T-cell (primary cell): ENCODE measurements at places on chromosomes 6 and 20.

DNA sequence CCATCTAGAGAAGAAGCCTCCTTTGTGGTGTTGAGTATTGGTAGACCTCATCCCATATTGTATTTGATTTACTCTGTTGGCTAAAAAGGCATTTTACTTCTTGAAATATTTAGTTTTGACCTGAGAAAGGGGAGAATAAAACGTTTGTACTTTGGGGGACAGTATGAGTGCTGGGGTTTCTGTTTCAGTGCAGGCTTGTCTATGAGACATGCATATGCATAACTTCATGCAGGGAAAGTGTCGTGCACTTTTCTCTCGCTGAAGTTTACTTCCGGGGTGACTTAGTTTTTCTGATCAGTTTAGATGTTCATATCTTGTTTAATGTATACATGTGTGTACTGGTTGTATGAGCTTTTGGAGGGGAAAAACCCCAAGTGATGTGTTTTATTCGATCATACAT, 59.5 kb downstream of the UTRN start:
- H3K27ac ChIP-seq: peak overlapping the region; percentile 79
- DNase-seq: no peak
- no peaks in the 10 kb centered on the region for H3K36me3 ChIP-seq
- no peaks in the 10 kb centered on the region for H3K27me3 ChIP-seq
- H3K4me3 ChIP-seq: peak overlapping the region; percentile 57

GRCh38 chr6:112457886-112458285, 110.8 kb downstream of the RFPL4B start:
- no peak for DNase-seq
- H3K4me3 ChIP-seq: no peak overlapping the region
- no peaks in the 10 kb centered on the region for H3K36me3 ChIP-seq
- H3K27ac ChIP-seq: no peak overlapping the region
- no peaks in the 10 kb centered on the region for H3K27me3 ChIP-seq
- no peaks in the 10 kb centered on the region for H3K4me1 ChIP-seq

DNA sequence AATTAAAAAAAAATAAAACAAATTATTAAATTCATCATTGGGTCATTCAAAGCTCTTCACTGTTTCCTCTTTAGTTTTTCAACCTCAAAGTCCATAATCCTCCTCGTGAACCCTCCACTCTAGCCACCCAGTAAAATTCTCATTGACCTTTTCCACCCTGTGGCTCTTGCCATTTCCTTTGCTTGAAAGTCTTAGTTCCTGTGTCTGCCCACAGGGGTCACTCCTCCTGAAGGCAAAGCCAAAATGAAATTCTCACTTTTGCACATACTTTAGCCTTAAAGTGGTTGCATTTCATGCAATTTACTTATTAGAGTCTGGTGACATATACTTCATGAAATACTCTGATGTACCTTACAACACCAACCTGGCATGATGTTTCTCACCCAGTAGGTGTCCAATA, 263.7 kb downstream of the BMP2 start:
- no peaks in the 10 kb centered on the region for H3K27me3 ChIP-seq
- no peak for DNase-seq

DNA sequence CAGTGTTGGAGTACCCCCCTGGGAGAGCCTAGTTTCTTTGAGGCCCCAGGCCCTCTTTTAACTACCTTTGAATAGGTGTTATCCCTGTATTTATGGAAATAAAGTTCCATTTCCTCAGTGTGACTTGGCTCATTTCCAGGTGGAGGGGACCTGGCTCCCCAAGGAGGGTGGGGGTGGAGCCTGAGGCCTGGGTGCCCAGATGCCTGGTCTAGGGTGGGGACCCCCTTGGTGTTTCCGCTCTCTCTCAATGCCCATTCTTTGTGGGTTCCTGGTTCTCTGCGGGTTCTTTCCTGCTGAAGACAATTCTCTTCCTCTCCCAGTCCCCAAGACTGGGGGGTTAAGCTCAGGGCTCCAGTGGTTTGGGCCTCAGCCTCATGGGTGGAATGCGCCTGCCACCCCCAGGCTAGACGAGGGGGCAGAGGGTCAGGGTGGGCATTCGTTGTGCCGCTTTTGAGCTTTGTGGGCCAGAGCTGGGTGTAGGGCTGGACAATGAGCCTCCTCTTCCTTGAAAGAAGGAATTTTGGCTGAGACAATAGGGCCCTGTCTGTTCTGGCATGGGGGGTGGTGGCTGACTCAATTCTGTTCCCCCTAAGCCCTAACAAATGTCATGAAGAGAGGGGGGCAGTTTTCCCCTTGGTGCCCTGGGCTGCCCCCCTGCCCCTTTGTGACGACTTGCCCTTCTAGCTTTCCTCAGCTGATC, 686 bp upstream of the EGFL8 start:
- no peak overlapping the region for H3K4me3 ChIP-seq
- H3K4me1 ChIP-seq: no peaks in the 10 kb centered on the region
- H3K27ac ChIP-seq: no peak overlapping the region

DNA sequence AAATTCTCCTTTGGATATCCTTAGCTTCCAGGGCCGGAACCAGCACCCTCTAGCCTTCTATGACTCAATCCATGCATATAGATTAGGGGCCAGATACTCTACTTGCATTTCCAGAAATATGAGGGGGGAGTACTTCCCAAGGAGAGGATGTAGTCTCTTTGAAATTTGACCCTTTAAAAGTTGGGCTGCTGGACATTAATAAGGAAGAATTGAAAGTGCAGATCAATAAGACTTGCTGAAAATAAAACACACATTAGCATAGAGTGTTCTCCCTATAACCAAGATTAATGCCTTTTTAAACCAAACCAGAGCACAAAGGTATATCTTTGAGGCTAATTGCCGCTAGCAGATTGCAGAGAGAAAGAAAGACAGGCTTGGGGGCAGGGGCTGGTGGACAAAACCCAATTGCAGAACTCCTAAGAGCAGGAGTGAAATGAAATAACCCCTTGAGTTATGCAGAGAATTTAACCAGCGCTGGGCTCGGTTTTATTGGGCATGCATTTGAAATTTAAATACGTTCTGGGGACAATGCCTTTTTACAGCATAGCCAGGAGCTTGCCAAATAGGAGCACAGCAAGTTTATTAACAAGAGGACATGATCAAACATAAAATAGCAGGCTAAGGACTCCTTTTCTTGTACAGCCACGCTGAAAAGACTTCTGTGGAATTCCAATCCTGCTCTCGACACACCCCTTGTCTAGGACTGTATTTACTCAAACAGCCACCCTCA, 108.2 kb upstream of the SALL4 start:
- no peaks in the 10 kb centered on the region for H3K4me1 ChIP-seq
- no peaks in the 10 kb centered on the region for H3K36me3 ChIP-seq
- H3K4me3 ChIP-seq: no peak overlapping the region
- DNase-seq: no peak
- H3K27ac ChIP-seq: no peak overlapping the region

DNA sequence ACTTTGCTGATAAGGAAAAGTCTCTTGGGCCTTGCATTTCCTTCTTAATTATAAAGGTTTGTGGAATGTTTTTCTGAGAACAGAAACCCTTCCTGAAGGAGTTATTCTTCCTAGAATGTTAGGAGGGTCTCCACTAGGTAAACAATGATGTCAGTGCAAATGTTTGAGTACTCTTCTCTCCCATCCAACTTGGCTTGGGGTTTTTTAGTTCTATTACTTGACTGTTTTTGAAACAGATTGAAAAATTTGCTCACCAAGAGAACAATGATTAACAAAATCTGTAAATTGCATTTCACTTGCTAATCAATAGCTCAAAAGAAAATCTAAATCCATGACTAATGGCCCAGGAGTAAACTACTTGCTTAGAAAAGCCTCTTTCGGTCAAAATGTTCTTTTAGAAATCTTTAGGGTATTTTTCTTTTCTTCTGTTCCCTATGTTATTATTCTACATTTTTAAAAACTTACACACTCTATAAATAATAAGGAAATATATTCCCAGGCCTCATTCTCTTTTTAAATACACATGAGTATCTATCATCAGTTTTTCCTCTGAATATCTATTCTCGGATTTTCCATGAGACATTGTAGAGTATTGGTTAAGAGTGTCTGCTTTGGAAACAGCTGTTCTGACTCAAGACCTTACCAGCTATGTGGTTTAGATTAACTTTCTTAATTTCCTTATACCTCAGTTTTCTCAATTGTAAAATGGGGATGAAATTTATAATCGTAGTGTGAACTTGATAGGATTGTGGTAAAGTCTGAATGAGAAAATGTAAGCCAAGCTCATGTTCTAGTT, 234.2 kb upstream of the CITED2 start:
- no peaks in the 10 kb centered on the region for H3K27me3 ChIP-seq
- H3K4me3 ChIP-seq: no peak overlapping the region
- H3K4me1 ChIP-seq: no peaks in the 10 kb centered on the region
- no peak overlapping the region for H3K27ac ChIP-seq

GRCh38 chr6:70111737-70112136, 191.1 kb downstream of the COL9A1 start:
- no peak overlapping the region for H3K27ac ChIP-seq
- H3K36me3 ChIP-seq: no peaks in the 10 kb centered on the region
- H3K4me3 ChIP-seq: no peak overlapping the region
- H3K4me1 ChIP-seq: no peaks in the 10 kb centered on the region

- H3K27me3 ChIP-seq: no peaks in the 10 kb centered on the region
- peaks cover 9% of the 10 kb centered on the region for H3K4me1 ChIP-seq
- no peak overlapping the region for H3K4me3 ChIP-seq
Observed at GRCh38 chr6:15017261-15017660, 228.6 kb upstream of the JARID2 start.

DNA sequence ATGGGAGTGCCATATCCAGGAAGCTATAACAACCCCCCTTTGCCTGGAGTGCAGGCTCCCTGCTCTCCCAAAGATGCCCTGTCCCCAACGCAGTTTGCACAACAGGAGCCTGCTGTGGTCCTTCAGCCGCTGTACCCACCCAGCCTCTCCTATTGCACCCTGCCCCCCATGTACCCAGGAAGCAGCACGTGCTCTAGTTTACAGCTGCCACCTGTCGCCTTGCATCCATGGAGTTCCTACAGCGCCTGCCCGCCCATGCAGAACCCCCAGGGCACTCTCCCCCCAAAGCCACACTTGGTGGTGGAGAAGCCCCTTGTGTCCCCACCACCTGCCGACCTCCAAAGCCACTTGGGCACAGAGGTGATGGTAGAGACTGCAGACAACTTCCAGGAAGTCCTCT, 56.7 kb upstream of the TMEM181 start:
- no peak overlapping the region for H3K27ac ChIP-seq
- no peaks in the 10 kb centered on the region for H3K27me3 ChIP-seq
- no peaks in the 10 kb centered on the region for H3K4me1 ChIP-seq
- H3K36me3 ChIP-seq: peaks cover 7% of the 10 kb centered on the region

GRCh38 chr20:5267092-5267491, 49.7 kb downstream of the PROKR2 start:
- H3K36me3 ChIP-seq: no peaks in the 10 kb centered on the region
- H3K27me3 ChIP-seq: peaks cover 2% of the 10 kb centered on the region
- H3K27ac ChIP-seq: no peak overlapping the region
- no peak overlapping the region for H3K4me3 ChIP-seq

- peak; percentile 63 for DNase-seq
- peak within 1 kb of the TSS; percentile 94 for H3K4me3 ChIP-seq
- H3K36me3 ChIP-seq: no peaks in the 10 kb centered on the region
Observed at GRCh38 chr6:143060806-143061596, at the start of gene AIG1. Gene AIG1, plus strand, starts transcription at chr6:143060889. Its CDS starts 37 bp downstream, at chr6:143060926.

- no peaks in the 10 kb centered on the region for H3K27me3 ChIP-seq
- H3K4me3 ChIP-seq: no peak overlapping the region
- no peaks in the 10 kb centered on the region for H3K36me3 ChIP-seq
- H3K27ac ChIP-seq: no peak overlapping the region
Observed at GRCh38 chr6:155050311-155050710, 55.2 kb downstream of the TIAM2 start.

DNA sequence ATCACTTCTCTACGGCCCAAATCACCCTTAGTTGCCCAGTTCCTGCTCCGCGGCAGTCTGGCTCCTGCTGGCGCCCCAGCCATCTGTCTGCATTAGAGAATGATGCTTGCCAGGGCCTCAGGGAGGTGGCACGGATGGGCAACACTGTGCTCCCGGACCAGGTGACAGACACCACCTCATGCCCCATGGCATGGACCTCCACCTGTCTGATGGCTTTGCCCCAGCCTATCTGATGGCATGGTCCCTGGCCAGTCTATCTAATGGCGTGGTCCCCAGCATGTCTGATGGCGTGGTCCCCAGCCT, 18.8 kb upstream of the MRGBP start:
- peak overlapping the region; percentile 76 for H3K27ac ChIP-seq
- no peak overlapping the region for H3K4me3 ChIP-seq
- H3K27me3 ChIP-seq: no peaks in the 10 kb centered on the region
- H3K4me1 ChIP-seq: peaks cover 23% of the 10 kb centered on the region
- no peaks in the 10 kb centered on the region for H3K36me3 ChIP-seq

- DNase-seq: no peak
- no peak overlapping the region for H3K4me3 ChIP-seq
- no peaks in the 10 kb centered on the region for H3K36me3 ChIP-seq
- H3K4me1 ChIP-seq: no peaks in the 10 kb centered on the region
Observed at GRCh38 chr6:12208190-12208589, 82.0 kb upstream of the EDN1 start.

DNA sequence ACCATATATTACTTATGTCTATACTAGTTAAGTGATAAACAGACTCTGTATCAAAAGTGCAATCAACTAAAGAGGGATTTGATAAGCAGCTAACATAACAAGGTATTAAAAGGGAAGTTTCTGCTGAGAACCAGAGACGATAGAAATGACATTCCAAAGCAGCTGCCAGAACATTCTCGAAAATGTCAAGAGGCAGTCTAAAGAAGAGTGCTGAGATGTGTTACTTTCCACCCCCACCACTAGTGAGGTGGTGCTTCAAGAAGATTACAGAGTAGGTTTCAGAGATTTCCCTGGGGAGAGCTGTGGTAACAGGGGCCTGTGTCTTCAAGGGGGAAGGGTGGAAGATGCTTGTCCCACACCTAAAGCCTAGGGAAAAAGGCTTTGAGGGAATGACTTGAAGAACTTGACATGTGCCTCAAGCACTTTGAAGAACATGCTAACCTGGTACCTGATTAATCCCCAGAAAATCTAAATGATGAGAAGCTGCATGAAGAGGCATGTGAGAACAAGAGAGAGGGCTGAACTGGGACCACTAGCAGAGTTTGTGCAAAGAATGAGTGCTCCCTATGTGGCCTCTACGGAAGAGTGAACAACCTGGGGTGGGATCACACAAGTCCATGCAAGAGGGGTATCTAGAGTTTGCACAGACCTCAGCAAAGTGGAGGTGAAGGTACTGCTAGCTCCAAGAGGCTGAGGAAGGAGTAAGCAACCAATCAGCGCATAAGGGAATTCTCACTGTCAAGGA, 5.0 kb downstream of the FAM184A start:
- peaks cover 13% of the 10 kb centered on the region for H3K4me1 ChIP-seq
- H3K27me3 ChIP-seq: no peaks in the 10 kb centered on the region
- DNase-seq: no peak
- no peak overlapping the region for H3K4me3 ChIP-seq
- H3K27ac ChIP-seq: no peak overlapping the region
- H3K36me3 ChIP-seq: no peaks in the 10 kb centered on the region

GRCh38 chr6:95286874-95287273, 290.5 kb upstream of the MANEA start:
- no peak overlapping the region for H3K27ac ChIP-seq
- no peak for DNase-seq
- no peaks in the 10 kb centered on the region for H3K4me1 ChIP-seq
- no peaks in the 10 kb centered on the region for H3K27me3 ChIP-seq
- no peaks in the 10 kb centered on the region for H3K36me3 ChIP-seq
